ENCODE measurements at places on chromosomes 7 and 10. TPM values are rescaled to one million over a fixed set of nuclear protein-coding genes. Genes with fewer than 3 reads are reported as not detected.

PAX4 gene
- total RNA-seq: not detected

CTAGE6 gene
- not detected for total RNA-seq

- peaks cover 70% of the 10 kb centered on the region for H3K27me3 ChIP-seq
- H3K27ac ChIP-seq: no peak overlapping the region
- no peaks in the 10 kb centered on the region for H3K4me1 ChIP-seq
- H3K36me3 ChIP-seq: no peaks in the 10 kb centered on the region
- no peak for DNase-seq
Observed at GRCh38 chr7:37245590-37245989, 203.1 kb downstream of the ELMO1 start.

DNA sequence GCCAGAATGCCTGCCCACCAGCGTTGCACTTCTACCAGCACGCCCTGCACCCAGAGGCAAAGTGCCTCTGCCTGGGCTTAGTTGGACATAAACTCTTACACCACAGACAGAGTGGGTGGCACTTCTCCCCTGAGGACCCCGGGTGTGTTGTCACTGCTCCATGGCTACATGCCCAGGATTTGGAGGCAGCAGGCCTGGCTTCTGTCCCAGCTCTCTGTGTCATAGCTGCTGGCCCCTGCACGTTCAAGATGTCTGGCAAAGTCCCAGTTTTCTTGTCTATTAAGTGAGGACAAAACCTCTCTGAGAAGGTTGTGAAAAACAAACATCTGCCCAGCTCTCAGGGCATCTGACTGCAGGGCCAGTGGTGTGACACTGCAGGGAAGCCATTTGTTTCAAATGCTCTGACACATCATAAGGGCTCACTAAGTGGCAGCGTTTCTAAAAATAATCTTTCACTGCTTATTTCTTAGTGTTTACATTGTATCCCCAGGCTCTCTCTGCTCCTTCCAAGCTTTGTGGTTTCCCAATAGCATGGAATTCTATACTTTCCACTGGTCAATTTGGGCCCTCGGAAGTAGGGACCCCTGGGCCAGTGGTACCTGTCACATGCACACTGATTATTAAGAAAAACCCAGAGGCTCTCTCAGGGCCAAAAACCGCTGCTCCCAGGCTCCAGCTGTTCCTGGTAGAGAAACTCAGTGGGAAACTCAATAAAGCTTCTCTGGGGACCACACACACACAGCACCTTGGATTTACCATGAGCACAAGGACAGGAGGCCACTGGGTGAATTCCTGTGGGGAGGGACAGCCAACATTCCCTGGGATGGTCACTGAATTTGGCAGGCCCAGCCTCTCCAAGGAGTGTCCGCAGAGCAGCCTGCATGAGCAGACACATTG lies 86.2 kb upstream of the ANLN start:
- no peaks in the 10 kb centered on the region for H3K27me3 ChIP-seq
- peaks cover 28% of the 10 kb centered on the region for H3K4me1 ChIP-seq
- no peak overlapping the region for H3K4me3 ChIP-seq
- peak; percentile 83 for DNase-seq

ANAPC16 gene
- total RNA-seq: 71.1 TPM

DNA sequence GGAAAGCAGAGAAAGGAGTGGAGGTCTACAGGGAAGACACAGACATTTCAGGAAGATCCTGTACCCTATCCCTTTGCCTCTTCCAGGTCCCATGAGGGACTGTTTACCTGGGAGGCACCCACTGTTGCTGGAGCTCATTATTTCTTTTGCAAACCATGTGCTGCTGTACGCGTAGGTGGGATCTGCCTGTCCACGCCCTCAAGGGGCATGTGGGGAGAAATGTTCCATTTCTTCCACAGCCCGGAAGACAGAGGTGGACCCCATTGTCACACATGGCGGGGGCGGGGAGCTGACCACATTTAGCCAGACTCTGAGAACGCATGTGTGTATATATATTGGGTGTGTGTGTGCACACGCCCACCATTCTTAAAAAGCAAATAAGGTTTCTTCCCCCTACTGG lies 2.0 kb downstream of the PLXNA4 start:
- peaks cover 59% of the 10 kb centered on the region for H3K27me3 ChIP-seq
- H3K27ac ChIP-seq: no peak overlapping the region
- no peaks in the 10 kb centered on the region for H3K4me1 ChIP-seq
- H3K36me3 ChIP-seq: no peaks in the 10 kb centered on the region

GRCh38 chr7:1290026-1290678 lies 57.5 kb downstream of the UNCX start:
- H3K36me3 ChIP-seq: no peaks in the 10 kb centered on the region
- H3K27ac ChIP-seq: no peak overlapping the region
- H3K4me3 ChIP-seq: no peak overlapping the region
- no peaks in the 10 kb centered on the region for H3K27me3 ChIP-seq
- H3K4me1 ChIP-seq: peaks cover 6% of the 10 kb centered on the region

- DNase-seq: no peak
- H3K4me1 ChIP-seq: no peaks in the 10 kb centered on the region
- no peaks in the 10 kb centered on the region for H3K36me3 ChIP-seq
- H3K4me3 ChIP-seq: no peak overlapping the region
- H3K27me3 ChIP-seq: no peaks in the 10 kb centered on the region
Observed at GRCh38 chr10:96705134-96705533, 15.2 kb downstream of the PIK3AP1 start.

ADRB1 gene
- 0.89 TPM for total RNA-seq

- H3K4me1 ChIP-seq: peaks cover 20% of the 10 kb centered on the region
- H3K4me3 ChIP-seq: no peak overlapping the region
- no peaks in the 10 kb centered on the region for H3K36me3 ChIP-seq
- H3K27me3 ChIP-seq: no peaks in the 10 kb centered on the region
- no peak for DNase-seq
Observed at GRCh38 chr10:24718031-24718855, 5.4 kb downstream of the ARHGAP21 start.

PNLIP gene
- total RNA-seq: 1.3 TPM

GRCh38 chr10:69624245-69624786 lies 5.7 kb upstream of the FAM241B start:
- H3K4me3 ChIP-seq: no peak overlapping the region
- no peaks in the 10 kb centered on the region for H3K36me3 ChIP-seq
- H3K27ac ChIP-seq: no peak overlapping the region
- DNase-seq: no peak

GRCh38 chr10:111835574-111835973 lies 348.0 kb downstream of the GPAM start:
- no peak overlapping the region for H3K27ac ChIP-seq
- H3K4me3 ChIP-seq: no peak overlapping the region
- H3K4me1 ChIP-seq: no peaks in the 10 kb centered on the region
- DNase-seq: no peak
- H3K36me3 ChIP-seq: no peaks in the 10 kb centered on the region
- H3K27me3 ChIP-seq: peaks cover 45% of the 10 kb centered on the region

GRCh38 chr7:3244241-3244814 lies 56.7 kb upstream of the SDK1 start:
- DNase-seq: peak; percentile 47
- H3K4me3 ChIP-seq: no peak overlapping the region
- no peaks in the 10 kb centered on the region for H3K36me3 ChIP-seq
- peaks cover 22% of the 10 kb centered on the region for H3K4me1 ChIP-seq
- H3K27me3 ChIP-seq: no peaks in the 10 kb centered on the region

GRCh38 chr7:55056068-55056467 lies 37.3 kb downstream of the EGFR start:
- no peaks in the 10 kb centered on the region for H3K27me3 ChIP-seq
- no peak overlapping the region for H3K4me3 ChIP-seq
- no peaks in the 10 kb centered on the region for H3K36me3 ChIP-seq
- peaks cover 57% of the 10 kb centered on the region for H3K4me1 ChIP-seq
- no peak overlapping the region for H3K27ac ChIP-seq
- DNase-seq: no peak

FAM25C gene
- not detected for total RNA-seq
